ENCODE measurements at places on chromosomes 7 and 10. TPM values are rescaled to one million over a fixed set of nuclear protein-coding genes. Genes with fewer than 3 reads are reported as not detected.

The DOCK1 gene
- total RNA-seq = 1.5 TPM

The CCDC3 gene
- total RNA-seq = 0.07 TPM

DNA sequence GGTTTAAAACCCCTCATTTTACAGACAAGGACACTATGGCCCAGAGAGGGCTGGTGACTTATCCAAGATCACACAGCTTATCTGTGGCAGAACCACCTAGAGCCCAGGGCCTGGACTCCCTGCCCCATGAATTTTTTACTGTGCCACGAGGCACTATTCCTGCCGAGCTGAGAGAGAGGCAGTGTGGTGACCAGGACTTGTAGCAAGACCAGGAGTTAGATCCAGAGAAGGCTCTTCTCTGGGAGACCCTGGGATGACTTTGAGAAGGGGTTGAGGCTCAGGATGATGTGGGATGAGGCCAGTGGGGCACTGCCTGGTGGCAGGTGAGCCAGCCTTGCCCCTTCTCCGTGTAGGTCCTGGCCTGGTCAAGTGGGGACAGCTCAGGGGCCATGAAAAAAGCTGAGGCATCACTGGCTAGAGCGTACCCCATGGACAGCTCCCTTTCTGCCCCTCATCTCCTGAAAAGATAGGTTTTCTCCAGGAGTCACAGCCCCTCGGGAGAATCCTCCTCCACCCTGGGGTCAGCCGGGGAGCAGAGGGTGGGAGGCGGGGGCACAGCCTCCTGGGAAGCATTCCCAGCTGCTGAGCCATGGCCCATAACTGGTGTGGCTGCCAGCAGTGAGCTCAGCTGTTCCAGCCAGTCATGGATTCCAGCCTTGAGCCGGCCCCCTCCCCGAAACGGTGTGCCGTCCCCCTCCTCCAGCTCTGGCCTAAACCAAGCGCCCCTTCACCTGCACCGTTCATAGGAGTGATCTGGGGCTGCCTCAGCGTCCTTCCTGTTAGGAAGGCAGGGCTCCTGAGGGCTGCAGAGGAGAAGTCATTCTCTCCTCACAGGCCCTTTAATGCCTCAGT lies 5.8 kb downstream of the FLNC start:
- DNase-seq = no peak

GRCh38 chr7:105196473-105196872 lies 182.5 kb downstream of the KMT2E start:
- DNase-seq = no peak

- DNase-seq = no peak
Observed at GRCh38 chr7:45027774-45028114, 27.7 kb downstream of the CCM2 start.

DNA sequence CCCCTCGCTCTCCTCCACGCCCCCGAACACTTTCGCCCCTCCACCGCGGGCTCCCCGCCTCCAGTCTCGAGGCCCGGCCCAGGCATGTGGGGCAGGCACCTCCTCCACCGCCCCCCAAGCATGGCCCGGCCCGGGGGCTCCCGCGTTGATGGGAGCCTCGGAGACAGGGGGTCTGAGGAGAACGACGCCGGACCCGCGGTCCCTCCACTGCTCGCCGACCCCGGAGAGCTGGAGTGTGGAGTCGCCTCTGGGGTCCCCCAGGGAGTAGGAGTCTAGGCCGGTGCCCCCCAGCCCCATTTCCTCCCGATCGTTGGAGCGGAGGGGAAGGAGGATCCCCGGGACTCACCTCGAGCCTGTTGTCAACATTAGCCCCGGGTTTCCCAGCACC lies 206 bp downstream of the UPF2 start:
- peak; percentile 89 for DNase-seq

GRCh38 chr7:33792547-33793105 lies 112.7 kb upstream of the BMPER start:
- DNase-seq = no peak

DNA sequence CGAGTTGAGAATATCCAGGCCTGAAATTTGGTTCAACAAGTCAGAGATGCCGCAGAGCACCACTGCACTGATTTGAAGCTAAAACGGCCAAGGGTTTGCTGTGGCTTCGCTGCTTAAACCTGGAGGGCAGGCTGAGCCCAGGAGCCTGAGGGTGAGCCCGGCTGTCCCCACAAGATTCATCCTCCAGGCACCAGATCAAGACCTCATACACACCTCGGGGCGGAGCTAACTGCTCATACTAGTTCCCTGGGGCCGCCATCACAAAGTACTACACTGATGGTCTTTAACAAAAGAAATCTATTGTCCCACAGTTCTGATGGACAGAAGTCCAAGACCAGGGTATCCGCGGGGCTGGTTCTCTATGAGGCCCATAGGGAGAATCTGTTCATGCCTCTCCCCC lies 16.9 kb upstream of the TRIM56 start:
- DNase-seq = no peak

DNA sequence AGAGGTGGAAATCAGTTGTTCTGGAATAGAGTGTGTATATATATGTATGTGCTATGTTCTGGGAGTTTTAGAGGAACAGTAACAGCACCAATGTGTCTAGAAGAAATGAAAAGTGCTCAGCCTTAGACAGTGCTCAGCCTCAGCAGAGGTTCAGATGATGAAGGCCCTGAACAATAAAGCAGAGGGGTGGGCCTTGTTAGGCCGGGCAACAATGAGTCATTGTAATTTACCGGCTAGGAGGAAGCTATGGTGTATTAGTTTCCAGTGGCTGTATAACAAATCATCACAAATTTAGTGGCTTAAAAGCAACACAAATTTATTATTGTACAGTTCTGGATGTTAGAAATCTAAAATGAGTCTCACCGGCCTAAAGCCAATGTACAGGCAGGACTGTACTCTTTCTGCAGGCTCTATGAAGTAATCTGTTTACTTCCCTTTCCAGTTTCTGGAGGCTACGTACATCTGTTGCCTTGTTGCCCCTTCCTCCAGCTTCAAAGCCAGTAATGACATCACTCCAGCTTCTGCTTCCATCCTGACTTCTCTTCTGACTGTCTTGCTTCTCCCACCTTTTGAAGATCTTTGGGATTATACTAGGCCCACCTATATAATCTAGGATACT lies 84.6 kb downstream of the CH25H start:
- no peak for DNase-seq

DNA sequence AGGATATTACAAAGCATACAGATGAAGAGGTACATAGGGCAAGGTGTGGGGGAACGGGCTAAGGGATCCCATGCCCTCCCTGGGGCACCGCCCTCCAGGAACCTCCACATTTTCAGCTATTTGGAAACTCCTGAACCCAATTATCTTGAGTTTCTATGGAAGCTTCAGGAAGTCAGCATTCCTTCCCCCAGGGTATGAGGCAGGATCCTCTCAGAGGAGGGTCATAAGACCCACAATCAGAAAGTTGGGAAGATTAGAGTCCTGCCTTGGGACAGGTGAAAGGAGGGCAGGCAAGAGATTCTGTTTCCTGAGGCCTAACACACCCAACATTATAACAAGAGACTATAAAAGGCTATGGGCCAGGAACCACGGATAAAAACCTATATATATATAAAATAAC lies 98.0 kb downstream of the RALA start:
- no peak for DNase-seq

GRCh38 chr10:126928274-126928673 lies 23.0 kb downstream of the DOCK1 start:
- DNase-seq = no peak

DNA sequence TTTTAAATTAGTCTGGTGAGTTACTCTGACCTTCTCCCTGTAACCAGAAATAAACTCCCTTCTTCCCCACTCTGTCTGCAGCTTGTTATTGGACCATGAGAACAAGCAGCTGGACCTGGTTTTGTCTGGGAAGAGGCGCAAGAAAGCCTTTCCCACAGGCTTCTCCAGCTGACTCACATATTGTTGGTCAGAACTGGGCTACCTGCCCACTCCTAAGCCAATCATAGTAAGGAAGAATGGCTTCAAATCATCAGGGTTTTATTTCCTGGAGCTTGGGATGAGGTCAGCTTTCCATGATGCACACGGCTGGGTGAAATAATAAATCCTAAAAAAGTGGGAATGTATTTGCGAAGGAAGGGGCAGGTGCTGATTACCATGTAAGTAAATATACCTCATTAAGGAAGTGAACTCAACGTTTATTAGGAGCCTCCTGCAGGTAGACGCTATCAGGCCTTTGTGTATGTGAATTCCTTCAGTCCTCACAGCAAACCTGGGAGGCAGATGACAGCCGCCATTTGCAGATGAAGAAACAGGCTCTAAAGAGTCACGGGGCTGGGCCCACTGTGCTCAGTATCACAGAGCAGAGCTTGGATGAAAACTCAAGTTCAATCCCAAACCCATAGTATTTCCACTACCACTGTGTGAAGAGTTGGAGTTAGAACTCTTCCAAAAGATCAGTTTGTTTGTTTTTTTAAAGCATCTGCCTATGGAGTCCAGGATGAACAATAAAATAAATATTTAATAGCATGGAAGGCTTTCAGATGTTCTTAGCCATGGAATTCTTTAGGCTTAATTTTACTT lies 32.8 kb downstream of the IL15RA start:
- DNase-seq = no peak

DNA sequence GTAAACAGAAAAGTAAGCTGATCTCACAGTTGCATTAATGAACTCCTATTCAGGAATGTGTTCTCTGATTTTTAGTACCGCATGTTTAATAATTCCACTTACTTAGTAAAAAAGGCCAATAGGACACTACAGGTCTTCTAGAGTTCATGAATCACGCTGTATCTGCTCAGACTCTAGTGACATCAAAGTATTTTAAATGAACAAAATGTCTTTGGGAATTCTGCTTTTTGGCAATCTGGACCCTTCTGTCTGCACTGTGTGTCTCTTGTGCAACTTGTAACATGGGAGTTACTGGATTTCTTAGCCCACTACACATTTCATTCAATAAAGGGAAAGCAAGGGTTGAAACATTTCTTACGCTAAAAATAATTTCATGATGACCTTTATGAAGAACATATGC lies 50.2 kb downstream of the RABGEF1 start:
- no peak for DNase-seq

DNA sequence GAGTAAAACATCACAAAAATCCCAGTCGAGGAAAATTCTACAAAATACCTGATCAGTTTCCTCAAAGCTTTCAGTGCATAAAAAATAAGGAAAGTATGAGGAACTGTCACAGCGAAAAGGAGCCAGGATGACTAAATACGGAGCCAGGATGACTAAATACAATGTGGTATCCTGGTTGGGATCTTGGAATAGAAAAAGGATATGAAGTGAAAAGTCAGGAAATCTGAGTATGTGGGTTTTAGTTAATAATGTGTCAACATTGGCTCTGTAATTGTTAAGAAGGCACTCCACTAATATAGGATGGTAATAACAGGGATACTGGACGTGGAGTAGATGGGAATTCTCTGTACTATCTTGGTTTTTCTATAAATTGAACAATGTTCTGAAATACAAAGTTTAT lies 175.5 kb downstream of the SUGCT start:
- DNase-seq = no peak

DNA sequence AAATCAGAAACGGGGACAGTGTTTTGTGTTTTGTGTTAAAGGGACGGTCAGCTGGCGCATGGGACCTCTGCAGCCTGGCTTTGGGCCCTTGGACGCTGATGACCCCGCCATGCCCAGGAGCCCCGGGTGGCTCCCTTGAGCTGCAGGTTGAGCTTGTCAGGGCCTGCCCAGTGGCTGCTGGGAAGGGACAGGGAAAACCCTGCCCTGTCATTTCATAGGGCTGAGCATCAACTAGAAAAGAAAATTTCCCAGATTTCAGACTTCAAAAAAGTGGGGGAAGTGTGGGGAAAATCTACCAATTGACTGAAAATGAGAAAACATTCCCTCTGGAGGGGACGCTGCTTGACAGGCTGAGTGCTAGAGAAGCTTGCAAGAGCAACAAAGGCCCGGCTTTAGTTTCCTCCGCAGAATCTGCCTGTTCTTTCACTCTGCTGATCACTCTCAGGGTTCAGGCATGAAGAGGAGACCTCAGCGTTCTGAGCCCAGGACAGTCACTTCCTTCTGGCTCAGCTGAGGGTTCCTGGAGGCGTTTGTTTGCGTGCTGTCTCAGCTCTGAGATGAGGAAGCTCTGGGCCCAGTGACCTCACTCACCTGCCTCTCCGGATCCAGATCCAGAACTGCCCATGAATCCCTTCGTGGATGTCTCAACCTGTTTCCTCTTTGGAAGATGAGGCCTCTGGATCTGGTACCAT lies 18.6 kb upstream of the DNAJB6 start:
- peak; percentile 71 for DNase-seq

All from activated CD4-positive, alpha-beta T cell treated with anti-CD3 and anti-CD28 coated beads, Interleukin-2, amount 10 ng/mL, durations not matched to agents 24 days and 14 days (primary cell).